Anterior cingulate cortex (tissue), 58 donors: ENCODE measurements at places on chromosomes 6 and 20.

GRCh38 chr20:48773837-48774418 is 53.9 kb downstream of the PREX1 start:
- DNase-seq = no peak

DNA sequence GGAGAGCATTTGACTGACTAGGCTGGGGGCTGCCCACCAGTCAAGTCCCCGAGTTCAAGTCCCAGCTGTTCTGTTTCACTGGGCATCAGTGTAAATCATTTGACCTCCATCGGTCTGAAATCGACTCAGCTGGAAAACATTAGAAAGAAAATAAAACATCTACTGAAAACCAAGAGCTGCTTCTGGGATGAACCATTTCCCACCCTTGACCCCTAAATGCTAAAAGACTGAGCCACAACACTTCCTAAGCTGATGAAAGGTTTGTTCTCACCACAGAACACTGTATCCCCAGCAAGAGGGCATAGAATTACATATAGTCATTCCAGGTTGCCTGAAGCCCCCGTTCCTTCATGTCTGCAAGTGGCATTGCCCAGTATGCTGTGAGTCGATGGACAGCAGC is 237.0 kb upstream of the TAB2 start:
- no peak for DNase-seq

- no peak for DNase-seq
Observed at GRCh38 chr6:167661552-167662044, 165.1 kb upstream of the AFDN start.

GRCh38 chr6:4675121-4675520 is 101.1 kb upstream of the CDYL start:
- DNase-seq = no peak

GRCh38 chr20:16313917-16314316 is 259.3 kb downstream of the KIF16B start:
- DNase-seq = no peak

- no peak for DNase-seq
Observed at GRCh38 chr6:108904741-108905140, 56.5 kb downstream of the ARMC2 start.

- no peak for DNase-seq
Observed at GRCh38 chr20:63315731-63316491, 22.9 kb downstream of the COL20A1 start.
